ENCODE measurements at places on chromosomes 3 and 15.
A peak's percentile ranks its signal among the peaks of the same experiment; 100 is the strongest.

GRCh38 chr3:135487261-135487660 lies 478.3 kb upstream of the PPP2R3A start:
- no peak for DNase-seq

DNA sequence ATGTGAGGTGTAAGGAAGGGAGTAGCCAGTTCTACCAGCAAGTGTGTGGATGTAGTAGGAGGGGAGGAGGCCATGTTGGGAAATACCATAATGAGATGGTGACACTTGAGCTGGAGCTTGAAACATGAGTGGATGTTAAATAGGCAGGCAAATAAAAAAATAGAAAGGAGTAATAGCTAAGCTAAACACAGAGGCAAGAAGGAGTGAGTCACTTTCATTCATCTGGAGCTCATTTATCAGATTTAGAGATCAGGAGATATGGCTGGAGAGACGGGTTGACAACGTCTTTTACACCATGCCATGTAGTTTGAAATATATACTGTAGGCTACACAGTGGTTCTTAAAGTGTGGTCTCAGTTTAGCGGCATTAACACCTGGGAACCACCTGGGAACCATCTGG lies 390.5 kb downstream of the DIPK2A start:
- DNase-seq = peak; percentile 1

DNA sequence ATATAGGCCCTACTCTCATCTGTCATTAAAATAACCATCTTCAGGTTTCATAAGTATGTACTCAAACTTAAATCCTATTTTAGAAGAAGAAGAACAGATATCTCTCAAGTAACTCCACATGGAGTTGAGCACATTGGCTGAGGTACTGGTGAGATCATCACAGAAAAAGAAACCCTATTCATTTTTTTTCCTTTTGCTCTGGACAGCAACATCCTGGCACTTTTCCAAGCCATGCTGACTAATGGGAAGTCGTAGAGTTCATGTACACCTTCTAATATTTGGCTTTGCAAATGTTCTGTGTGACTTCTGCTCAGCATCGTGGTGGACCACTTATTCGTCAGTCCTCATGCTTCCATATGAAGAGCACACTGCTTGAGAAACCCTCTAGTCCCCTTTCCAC lies 336.0 kb upstream of the KCNH8 start:
- DNase-seq = peak; percentile 43

DNA sequence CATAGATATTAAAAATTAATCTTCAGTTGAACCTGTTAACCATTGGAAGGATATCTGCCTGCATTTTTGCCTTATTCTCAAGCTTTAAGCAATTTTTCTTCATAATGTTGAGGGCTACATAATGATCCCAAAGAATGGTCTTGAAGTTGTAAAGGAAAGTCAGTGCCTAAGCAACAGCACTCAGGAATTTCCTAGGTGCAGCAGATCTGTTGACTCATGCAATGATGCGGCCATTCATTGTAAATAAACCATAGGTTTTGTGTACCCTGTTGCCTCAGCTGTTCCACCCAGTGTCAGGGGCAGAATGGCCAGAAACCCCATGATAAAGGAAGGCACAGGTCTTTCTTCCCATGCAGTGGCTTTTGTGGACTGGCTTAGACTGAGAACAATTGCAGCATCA lies 78.4 kb upstream of the TRIM42 start:
- DNase-seq = no peak

GRCh38 chr3:23611737-23612295 lies 193.9 kb upstream of the UBE2E1 start:
- peak; percentile 46 for DNase-seq

GRCh38 chr15:89299896-89300295 lies 34.7 kb downstream of the POLG start:
- DNase-seq = peak; percentile 27

GRCh38 chr3:30752970-30753369 lies 141.5 kb downstream of the GADL1 start:
- DNase-seq = peak; percentile 73

DNA sequence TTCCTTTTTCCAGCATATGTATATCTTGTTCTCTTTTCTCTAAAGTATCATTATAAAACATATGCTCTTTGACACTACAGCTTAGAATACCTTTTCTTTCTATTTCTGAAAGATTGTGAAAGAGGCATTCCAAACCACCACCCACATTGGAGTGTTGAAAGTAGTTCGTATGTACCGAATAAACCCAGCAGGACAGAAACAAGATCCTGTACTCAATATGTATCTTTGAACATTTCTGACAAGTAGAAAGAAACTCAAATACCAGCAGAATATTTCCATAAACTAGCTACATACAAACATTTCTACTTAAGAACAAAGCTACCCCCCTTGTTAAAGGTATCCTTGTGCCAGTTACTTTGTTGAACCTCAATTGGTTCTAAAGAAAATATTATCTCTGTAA lies 415.3 kb upstream of the ALCAM start:
- no peak for DNase-seq

DNA sequence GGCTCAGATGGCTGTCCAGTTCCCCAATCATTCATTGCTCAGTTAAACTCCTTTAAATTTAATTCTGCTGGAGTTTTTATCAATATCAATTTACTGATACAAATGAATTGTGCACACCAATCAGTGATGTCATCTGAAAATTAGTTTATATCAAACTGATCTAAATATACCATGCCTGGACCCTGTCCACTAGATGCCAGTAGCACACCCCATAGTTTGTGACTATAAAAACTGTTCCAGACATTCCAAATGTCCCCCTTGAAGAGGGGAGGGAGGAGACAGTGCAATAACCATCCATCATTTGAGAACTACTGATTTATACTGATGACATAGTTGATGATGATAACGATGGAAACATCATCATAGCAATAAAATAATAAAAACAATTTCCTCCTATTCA lies 232.1 kb downstream of the MAGI1 start:
- no peak for DNase-seq

DNA sequence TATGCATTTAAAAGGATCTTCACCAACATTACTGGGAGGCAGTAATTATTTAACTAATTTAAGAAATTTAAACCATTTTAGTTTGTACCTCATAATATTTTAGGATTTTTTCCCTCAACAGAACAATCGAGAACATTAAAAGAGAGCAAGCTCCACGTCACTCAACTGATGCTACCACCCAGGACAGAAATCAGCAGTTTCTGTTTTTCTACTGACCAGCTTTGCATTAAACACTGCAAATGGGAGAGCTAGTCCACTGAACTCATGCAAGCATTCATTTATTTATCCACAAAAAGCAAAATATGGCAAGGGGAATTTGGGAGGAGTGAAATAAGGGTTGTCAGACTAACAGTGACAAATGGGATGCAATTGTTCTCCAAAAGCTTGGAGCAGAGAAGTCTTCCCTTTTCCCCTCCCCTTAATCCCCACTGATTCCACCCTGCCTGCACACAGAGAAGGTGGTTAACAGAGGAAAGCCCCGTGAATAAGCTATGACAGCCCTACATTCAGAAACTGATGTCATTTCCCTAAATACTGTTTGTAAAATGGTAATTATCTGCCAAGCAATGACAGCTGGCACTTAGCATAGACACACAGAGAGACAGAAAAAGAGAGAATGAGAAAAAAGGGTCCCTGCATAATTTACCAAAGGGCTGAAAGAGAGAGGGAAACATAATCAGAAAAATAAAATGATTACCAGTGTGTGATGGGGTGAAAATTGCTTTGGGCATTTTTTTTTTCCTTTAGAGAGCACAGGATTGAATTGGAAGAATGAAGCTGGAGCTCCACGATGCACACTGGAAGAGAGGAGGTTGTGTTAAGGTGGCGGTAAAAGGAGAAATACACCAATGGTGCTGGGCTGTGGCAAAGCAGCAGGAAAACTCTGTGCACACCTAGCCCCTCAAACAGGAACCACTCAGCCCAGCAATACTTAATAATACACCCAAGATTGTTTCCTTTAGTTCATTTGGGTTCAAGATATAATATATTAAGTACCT lies 777.4 kb downstream of the TUSC7 start:
- DNase-seq = no peak

- peak; percentile 20 for DNase-seq
These were observed 13.7 kb downstream of the FOXB1 start for GRCh38 chr15:60017538-60018520.

DNA sequence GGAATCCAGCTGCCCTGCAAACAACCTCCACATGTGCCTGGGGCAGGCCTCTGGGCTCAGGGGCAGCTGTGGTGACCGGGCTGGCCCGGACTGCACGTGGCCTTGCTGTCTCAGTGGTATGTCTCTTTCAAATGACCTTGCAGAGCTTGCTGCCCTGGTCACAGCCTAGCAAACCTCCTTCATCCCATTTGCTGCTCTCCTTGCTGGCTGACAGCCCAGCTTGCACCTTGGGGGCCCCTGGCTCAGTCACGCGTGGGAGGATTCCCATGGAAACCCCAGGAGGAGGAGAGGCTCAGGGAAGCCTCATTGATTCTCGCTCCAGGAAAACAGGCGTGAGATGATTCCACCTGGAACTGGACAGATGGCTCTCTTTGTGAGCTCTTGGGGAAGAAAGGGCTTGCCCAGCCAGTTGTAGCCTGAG lies 5.6 kb downstream of the SPSB4 start:
- no peak for DNase-seq

- no peak for DNase-seq
These were observed 26.2 kb downstream of the ARPP21 start for GRCh38 chr3:35665390-35666055.

DNA sequence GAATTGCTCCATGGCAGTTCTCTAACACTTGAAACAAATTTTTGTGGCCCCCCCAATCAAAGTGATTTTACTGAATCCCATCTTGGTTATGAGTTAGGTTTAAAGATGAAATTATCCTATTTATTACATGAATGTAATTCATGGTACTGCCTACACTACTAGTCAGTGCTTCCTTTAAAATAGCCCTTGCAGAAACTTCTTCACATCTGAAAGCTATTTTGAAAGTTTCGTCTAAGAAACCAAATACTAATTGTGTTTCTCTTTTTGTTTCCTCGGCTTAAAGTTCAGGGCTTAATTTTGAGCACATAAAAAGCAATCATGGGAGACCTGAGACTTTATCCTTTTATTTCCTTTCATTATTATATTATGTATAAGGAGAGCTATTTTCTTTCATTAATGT lies 72.1 kb downstream of the PLOD2 start:
- no peak for DNase-seq

DNA sequence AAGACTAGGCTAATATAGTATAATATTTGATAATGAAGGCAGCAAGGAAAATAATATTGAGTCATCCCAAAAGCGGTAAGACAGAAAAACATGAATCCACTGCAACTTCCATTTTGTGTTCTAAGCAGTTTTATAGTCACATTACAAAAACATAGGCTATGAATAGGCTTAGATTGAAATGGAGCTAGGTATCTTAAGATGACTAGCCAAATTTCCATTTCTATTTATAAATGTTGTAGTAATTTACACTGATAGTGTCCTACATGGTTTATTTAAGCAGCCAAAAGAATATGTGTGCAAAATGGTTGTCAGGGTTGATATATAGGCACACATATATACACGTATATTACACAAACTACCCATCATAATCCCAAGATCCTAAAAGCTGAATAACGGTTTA lies 82.0 kb downstream of the VPS13C start:
- no peak for DNase-seq

DNA sequence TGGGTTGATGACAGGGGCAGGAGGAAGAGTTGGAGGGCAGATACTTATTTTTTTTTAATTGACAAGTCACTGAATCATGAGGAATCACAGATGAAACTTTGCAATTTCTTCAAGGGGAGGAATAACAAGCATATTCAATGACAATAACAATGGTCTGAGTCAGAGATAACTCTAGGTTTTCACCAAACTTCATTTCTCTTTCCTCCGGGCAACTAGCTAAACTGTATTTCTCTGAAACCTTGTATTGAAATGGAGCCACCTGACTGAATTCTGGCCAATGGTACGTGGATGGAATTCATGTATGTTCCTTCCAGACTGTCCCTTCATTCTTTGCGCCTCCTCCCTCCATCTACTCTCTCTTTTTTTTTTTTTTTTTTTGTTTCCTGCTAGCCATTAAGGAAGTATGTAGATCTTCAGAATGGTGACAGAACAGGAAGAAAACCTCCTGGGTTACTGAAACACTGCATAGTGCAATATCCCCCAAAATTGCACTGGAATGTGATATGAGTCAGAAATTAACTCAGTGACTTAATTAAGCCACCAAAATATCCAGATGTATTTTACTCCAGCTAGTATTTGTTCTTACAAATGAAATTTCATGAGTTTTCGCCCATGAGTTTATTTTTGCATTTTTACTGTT lies 495.4 kb downstream of the OTOL1 start:
- peak; percentile 2 for DNase-seq

- DNase-seq = peak; percentile 21
These were observed 94.8 kb downstream of the GBE1 start for GRCh38 chr3:81666502-81667121.

GRCh38 chr15:29352402-29352801 lies 82.8 kb upstream of the NSMCE3 start:
- DNase-seq = no peak

- DNase-seq = no peak
These were observed 53.8 kb downstream of the RBMS3 start for GRCh38 chr3:29334706-29335105.

- no peak for DNase-seq
These were observed 18.5 kb downstream of the SNUPN start for GRCh38 chr15:75606711-75607699.

DNA sequence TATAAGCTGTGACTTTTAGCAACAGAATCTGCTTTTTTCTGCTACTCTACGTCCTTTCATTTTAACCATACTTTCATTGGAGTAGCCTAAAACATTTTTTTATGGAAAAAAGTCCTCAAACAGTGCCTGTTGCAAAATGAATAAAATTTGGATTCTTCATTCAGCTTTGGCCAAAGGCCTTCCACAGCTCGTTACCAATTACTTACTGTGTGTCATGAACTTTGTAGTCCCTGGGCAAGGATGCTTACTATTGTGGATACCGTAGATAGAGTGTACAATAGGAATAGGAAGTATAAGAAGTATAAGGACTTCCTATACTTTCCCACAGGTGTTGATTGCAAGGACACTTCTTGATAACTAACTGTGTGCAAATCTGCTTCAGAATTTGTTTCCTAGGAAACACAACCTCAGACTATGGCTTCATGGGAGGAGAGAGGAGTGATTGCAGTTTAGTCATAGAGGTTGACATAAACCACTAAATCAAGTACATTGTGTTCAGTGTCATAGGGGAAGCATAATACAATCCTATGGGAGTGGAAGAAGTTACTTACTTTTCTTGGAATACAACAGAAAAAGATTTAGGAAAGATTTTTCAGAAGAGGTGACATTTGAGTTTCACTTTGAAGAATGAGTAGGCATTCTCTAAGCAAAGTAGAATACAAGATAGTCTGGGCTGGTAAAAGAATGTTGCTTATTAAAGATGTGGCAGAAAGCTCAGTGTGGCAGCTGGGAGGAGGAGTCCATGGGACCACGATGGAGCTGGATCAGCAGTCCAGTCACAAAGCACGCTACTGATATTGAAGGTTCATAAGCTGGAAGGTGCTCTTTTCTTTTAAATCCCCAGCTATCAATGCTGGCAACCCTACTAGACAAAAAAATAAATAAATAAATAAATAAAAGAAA lies 309.7 kb upstream of the TPRG1 start:
- peak; percentile 29 for DNase-seq

GRCh38 chr15:100131321-100132224 lies 210.2 kb downstream of the ADAMTS17 start:
- DNase-seq = peak; percentile 94
